ENCODE measurements at places on chromosomes 16 and 17. TPM values are rescaled to one million over a fixed set of nuclear protein-coding genes. Genes with fewer than 3 reads are reported as not detected.

DNA sequence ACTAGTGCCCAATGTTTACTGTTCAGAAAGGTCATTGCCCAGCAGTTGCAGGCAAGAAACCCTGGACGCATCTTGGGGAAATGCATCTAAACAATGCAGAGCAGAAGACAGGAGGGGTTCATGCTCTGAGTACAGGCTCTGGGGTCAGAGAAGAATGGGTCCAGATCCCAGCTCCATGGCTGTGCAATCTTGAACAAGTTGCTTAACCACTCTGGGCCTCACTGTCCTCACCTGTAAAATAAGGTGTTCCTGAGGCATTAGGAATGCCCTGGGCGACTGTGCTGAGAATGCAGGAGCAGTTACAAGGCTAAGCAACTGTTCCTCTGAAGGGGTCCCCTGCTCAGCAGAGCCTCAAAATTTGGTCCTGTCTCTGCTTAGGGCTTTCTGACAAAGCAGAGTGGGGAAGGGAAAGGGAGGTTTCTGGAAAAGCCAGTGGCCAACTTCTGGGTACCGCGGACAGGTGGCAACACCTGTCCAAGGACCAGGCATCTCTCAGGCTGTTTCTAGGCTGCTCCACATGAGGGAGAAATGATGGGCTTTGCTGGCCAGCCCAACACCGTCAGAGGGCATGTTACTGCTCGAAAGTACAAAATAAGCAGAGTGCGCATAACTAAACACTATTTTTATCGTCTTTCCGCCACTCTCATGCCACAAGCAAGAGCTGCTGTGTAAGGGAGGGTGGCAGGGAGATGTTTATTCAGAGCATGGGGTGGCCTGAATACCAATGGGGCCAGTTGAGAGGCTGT, 176.8 kb downstream of the XYLT1 start:
- DNase-seq: no peak
- no peak overlapping the region for H3K27ac ChIP-seq
- peaks cover 20% of the 10 kb centered on the region for H3K4me1 ChIP-seq

DNA sequence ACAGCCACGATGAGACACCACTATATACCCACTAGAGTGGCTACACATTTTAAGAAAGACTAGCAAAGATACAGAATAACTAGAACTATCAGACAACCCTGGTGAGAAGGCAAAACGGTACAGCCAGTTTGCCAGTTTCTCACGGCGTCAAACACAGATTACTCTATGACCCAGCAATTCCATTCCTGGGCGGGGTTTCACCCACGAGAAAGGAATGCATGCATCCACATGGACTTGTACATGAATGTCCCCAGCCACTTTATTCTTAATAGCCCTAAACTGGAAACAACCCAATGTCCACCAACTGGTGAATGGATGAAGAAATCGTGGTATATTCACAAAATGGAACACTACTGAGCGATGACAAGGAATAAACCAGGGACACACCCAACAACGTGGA, 74.5 kb downstream of the MYH10 start:
- no peak for DNase-seq
- H3K4me3 ChIP-seq: no peak overlapping the region
- no peaks in the 10 kb centered on the region for H3K27me3 ChIP-seq
- no peaks in the 10 kb centered on the region for H3K36me3 ChIP-seq
- H3K27ac ChIP-seq: no peak overlapping the region

DNA sequence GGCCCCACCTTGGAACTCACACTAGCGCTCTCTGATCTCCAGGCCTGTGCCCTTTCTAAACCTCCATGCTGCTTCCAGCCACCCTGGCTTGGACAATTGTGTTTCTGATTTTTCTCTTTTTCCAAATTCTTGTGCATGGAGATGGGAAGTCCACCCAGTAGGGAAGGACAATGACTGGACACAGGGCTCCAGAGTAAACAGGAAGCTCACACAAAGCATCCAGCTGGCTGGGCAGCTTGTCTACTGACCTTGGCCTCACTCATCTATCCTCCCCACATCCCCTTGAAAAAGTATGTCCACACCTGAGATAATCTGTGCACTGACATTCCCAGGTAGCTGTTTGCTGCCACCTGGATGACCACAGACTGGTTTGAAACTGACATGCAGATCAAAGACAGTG, 331.2 kb upstream of the MAF start:
- no peak for DNase-seq
- H3K27me3 ChIP-seq: no peaks in the 10 kb centered on the region
- no peak overlapping the region for H3K27ac ChIP-seq
- H3K36me3 ChIP-seq: no peaks in the 10 kb centered on the region
- no peak overlapping the region for H3K4me3 ChIP-seq

GRCh38 chr16:57472665-57473060, 10.2 kb downstream of the POLR2C start:
- H3K36me3 ChIP-seq: peaks cover 13% of the 10 kb centered on the region
- no peaks in the 10 kb centered on the region for H3K27me3 ChIP-seq
- peaks cover 42% of the 10 kb centered on the region for H3K4me1 ChIP-seq
- DNase-seq: no peak

GRCh38 chr16:66020642-66021041, 345.8 kb upstream of the CDH5 start:
- H3K4me3 ChIP-seq: no peak overlapping the region
- H3K27me3 ChIP-seq: no peaks in the 10 kb centered on the region
- no peak for DNase-seq
- no peaks in the 10 kb centered on the region for H3K4me1 ChIP-seq
- H3K27ac ChIP-seq: no peak overlapping the region

DNA sequence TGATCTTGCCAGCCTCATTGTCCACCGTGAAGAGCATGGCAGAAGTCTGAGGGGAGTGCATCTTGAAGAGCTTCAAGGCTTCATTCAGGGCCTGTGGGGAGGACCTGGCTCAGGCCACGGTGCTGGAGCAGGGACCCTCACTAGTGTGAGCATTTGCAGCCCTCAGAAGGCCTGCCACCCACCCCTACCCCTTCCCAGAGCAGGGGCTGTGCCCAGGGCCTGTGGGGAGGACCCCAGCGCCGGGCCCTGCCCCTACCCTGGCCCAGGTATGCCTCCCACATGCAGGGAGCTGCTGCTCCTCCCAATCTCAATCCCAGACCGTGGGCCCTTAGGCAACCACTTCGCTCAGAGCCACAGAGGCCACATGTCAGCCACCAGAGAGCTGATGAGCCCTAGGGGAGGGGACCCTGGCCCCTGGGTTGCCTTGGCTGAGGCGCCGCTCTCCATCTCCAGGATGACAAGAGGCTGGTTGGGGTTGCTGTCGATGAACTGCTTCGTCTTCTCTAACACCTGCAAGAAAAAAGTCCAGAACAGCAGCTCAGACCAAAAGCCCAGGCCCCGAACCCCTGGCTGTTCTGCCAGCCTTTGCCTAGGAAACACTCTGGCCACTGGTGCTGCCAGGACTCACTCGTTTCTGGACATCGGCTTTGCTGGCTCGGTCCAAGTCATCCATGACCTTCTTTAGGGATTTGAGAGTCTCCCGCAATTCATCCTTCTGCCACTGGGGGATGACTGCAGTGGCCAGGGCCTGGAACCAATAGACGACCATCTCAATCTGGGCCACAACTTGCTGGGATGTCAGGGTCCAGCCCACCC, 1.8 kb upstream of the EXOSC6 start:
- peaks cover 16% of the 10 kb centered on the region for H3K4me1 ChIP-seq
- peaks cover 78% of the 10 kb centered on the region for H3K36me3 ChIP-seq
- no peaks in the 10 kb centered on the region for H3K27me3 ChIP-seq
- H3K4me3 ChIP-seq: no peak overlapping the region
- no peak overlapping the region for H3K27ac ChIP-seq
- DNase-seq: no peak

HYDIN gene
- not detected for total RNA-seq

DNA sequence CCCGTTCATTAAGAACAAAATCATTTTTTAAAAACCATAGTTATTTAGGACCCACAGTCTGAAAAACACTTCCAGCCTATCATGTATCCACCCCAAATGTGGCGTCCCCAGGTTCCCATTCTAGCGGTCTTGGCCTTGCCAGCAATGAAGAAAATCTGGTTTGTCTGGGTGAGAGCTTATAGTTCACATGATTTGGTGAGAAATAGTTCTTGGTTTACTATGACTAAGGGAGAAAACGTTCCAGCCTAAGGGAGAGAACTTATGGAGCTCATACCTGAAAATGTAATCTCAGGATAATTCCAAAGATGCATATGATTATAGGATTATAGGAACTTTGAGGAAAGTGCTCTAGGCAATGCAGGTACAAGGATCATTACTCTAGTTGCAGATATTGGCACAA, 4.8 kb downstream of the MARVELD3 start:
- no peak overlapping the region for H3K4me3 ChIP-seq
- H3K27ac ChIP-seq: no peak overlapping the region
- H3K4me1 ChIP-seq: peaks cover 11% of the 10 kb centered on the region
- no peak for DNase-seq
- peaks cover 12% of the 10 kb centered on the region for H3K27me3 ChIP-seq

DNA sequence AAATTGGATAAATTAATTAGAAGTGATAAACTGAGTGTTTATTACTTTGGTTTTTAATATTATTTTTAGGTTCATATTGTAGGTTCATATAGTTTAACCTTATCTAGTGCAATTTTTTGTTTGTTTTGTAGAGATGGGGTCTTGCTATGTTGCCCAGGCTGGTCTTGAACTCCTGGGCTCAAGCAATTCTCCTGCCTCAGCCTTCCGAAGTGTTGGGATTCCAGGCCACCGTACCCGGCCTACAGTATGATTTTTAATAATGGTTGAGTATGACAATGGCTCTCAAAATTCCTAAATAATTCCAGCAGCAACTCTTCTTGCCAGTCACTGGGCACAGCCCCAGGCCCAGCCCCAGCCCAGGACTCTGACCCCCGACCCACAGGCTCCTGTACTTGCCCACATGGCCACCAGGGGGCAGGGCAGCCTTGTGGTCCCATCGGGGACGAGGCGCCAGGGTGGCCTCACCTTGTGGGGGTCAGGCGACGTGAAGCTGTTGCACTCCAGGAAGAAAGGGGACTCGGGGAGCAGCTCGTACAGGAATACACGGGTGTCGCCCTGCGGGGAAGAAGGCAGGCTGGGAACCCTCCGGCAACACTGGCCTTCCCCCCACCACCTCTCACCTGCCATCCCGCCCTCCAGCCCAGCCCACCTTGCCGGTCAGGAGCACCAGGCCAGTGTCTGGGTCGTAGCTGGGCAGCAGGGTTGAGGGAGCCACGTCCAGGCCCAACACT, 7.9 kb upstream of the PAM16 start:
- H3K36me3 ChIP-seq: peaks cover 77% of the 10 kb centered on the region
- H3K4me3 ChIP-seq: no peak overlapping the region
- no peaks in the 10 kb centered on the region for H3K4me1 ChIP-seq
- no peaks in the 10 kb centered on the region for H3K27me3 ChIP-seq
- no peak for DNase-seq
- no peak overlapping the region for H3K27ac ChIP-seq

- no peak overlapping the region for H3K27ac ChIP-seq
- peaks cover 89% of the 10 kb centered on the region for H3K27me3 ChIP-seq
- no peak for DNase-seq
- H3K4me3 ChIP-seq: no peak overlapping the region
- H3K4me1 ChIP-seq: no peaks in the 10 kb centered on the region
These were observed 30.3 kb downstream of the IRF8 start for GRCh38 chr16:85929259-85929721.

DPEP2 gene
- total RNA-seq: 6.2 TPM

DNA sequence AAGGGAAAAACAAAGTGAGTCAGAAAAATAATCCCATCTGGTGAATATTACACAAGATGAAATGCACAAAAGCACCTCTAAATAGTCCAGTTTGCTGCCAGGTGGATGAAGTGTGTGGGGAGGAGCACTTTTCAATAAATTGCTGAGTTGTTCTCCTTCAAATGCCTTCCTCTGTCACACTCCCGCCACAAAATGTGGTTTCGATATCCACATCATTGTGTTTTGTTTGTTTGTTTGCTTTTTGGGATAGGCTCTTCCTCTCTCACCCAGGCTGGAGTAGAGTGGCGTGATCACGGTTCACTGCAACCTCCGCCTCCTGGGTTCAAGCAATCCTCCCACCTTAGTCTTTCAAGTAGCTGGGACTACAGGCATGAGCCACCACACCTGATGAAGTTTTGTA, 24.6 kb upstream of the SHISA9 start:
- H3K4me3 ChIP-seq: no peak overlapping the region
- H3K36me3 ChIP-seq: no peaks in the 10 kb centered on the region
- H3K27ac ChIP-seq: no peak overlapping the region
- H3K27me3 ChIP-seq: no peaks in the 10 kb centered on the region

DNA sequence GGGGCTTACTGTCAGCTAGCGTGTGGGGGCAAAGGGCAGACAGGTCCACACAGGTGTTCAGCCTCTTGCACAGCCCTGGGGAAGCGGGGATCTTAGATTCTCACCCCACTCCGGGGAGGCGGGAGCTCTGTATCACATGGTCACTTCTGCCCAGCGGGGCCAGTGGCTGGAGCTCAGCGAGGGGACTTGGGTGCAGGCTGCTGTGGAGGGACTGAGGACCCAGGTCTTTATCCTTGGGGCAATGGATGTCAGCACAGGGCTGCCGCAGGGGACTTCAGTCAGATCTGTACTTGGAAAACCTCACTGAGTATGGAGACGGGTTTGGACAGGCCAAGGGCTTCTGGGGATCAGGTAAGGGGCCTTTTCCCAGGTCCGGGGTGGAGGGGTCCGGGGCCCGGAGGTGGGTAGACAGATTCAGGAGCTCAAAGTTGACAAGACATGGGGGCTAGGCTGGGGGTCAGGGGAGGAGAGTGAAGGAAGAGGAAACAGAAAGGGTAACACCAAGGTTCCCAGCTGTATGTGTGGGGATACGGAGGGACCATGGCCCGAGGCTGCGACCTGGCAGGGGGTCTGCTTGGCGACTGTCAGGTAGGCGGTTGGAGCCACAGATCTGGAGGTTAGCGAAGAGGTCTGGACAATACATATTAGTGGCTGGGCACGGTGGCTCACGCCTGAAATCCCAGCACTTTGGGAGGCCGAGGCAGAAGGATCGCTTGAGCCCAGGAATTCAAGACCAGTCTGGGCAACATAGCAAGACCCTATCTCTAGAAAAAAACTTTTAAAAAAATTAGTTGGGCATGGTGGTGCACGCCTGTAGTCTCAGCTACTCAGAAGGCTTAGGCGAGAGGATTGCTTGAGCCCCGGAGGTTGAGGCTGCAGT, 15.1 kb upstream of the BAIAP2 start:
- no peaks in the 10 kb centered on the region for H3K36me3 ChIP-seq
- no peaks in the 10 kb centered on the region for H3K27me3 ChIP-seq
- peaks cover 65% of the 10 kb centered on the region for H3K4me1 ChIP-seq
- H3K4me3 ChIP-seq: no peak overlapping the region
- DNase-seq: no peak

GRCh38 chr16:50665128-50665878, 15.8 kb downstream of the SNX20 start:
- peaks cover 7% of the 10 kb centered on the region for H3K4me1 ChIP-seq
- no peaks in the 10 kb centered on the region for H3K36me3 ChIP-seq

CDC6 gene
- total RNA-seq: 6.0 TPM

NPIPB9 gene
- not detected for total RNA-seq

NPIPB6 gene
- 3.8 TPM for total RNA-seq
